ENCODE measurements at places on chromosomes 12 and 14. TPM values are rescaled to one million over a fixed set of nuclear protein-coding genes. Genes with fewer than 3 reads are reported as not detected.

DNA sequence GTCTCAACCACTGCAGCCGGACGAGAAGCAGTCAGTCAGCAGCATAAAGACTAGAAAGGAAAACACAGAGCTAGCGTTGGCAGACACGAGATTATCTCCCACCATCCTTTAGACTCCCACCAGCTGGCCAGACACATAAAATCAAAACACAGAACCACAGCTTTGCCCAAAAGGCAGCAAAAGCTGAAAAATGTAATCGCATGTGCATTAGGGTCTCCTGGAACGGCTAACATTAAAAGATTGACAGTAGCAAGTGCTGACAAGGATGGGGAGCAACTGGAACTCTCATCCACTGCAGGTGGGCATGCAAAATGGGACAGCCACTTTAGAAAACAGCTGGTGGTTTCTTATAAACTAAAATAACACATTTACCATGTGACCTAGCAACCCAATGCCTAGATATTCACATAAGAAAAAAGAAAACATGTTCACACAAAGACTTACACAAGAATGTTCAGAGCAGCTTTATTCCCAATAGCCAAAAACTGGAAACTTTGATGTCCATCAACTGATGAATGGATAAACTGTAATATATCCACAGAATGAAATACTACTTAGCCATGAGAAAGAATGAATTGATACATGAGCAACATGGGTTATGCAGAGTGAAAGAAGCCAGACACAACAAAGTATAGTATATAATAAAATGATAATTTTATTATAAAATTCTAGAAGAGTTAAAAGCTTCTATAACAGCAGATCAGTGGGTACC is 37.7 kb downstream of the NCOR2 start:
- no peak for DNase-seq

GRCh38 chr14:42323426-42323825 is 716.8 kb downstream of the LRFN5 start:
- no peak for DNase-seq

DNA sequence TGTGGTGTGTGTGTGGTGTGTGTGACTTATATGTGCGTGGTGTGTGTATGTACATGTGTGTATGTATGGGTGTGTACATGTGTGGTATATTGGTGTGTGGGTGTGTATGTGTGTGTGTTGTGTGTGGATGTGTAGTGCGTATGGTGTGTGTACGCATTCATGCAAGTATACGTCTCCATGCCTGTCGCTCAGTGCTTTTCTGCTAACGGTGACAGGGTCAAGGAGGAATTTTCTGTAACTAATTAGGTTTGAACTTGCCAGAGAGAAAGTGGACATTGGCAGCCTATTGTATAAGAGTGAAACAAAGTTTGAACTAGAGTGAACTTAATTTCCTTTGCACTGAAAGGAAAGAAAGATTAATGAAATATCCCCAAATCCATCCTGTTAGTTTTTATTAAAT is 120.9 kb upstream of the GSC start:
- no peak for DNase-seq

DNA sequence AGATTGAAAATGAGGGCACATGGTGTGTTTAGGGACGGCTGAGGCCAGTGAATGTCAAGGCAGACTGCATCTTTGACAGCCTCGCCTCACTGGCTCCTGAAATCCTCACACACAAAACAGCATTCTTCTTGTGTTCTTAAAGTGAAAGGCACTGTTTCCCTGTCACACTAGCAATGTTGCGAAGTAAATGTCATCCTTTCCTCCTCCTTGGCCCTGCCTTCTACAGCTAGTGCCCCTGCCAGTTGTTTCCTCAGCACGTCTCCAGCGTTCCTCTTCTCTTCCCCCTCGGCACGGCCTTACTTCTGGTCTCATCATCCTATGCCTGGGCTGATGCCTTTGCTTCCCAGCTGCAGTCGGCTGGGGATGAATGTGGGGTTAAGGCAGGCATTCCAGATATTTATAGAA is 129.4 kb upstream of the DNM1L start:
- DNase-seq = no peak

The MYF5 gene
- 0.14 TPM for polyA plus RNA-seq
